ENCODE measurements at places on chromosomes 4 and X. TPM values are rescaled to one million over a fixed set of nuclear protein-coding genes. Genes with fewer than 3 reads are reported as not detected.

GRCh38 chr4:162274354-162274753, 110.6 kb upstream of the FSTL5 start:
- no peak for DNase-seq

DNA sequence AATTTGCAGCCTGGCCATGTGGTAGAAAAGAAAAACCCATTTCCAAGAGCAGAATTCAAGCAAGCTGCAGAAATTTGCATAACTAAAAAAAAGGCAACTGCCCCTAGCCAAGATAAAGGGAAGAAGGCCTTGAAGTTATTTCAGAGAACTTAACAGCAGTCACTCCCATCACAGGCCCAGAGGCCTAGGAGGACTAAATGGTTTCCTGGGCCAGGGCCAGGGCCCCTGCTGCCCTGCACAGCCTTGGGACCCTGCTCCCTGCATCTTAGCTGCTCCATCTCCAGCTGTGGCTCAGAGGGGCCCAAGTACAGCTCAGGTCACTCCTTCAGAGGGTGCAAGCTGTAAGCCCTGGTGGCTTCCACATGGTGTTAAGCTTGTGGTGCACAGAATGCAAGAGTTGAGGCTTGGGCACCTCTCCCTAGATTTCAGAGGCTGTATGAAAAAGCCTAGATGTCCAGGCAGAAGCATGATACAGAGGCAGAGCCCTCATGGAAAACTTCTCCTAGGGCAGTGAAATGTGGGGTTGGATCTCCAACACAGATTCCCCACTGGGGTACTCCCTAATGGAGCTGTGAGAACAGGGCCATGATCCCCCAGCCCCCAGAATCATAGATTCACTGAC, 6.7 kb upstream of the MID2 start:
- DNase-seq = no peak

DNA sequence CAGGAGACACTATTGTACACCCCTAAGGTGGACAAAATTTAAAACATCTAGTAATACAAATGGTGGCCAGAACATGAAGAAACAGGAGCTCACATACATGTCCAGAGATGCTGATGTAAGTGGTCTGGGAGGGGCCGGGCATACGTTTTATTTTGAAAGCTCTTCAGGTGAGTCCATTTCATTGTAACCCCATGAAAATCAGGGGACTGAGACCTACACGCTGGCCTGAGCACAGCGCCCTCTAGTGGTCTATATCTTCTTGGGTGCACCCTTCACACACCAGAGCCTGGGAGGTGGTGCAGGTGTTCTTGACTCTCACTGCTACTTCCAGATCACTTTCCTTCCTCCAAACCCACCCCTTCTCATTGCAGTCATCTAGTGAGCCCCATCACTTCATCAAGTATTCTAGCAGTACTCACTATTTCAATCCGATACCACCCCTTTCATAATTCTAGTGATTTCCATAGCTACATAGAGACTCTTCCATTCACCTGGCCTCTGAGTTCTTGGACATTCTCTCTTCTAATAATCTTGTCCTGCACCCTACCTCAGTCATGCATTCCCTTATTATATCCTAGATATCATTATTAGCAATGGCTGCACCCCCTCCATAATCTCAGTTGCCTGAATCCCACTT, 4.3 kb upstream of the TLR6 start:
- peak; percentile 74 for DNase-seq

GRCh38 chr4:122005064-122005755, 53.4 kb upstream of the TRPC3 start:
- no peak for DNase-seq

- no peak for DNase-seq
These were observed 123.6 kb downstream of the STAG2 start for GRCh38 chrX:124085063-124085462.

- no peak for DNase-seq
These were observed 90.7 kb downstream of the GEMIN8 start for GRCh38 chrX:13938829-13939530.

- no peak for DNase-seq
These were observed 85.4 kb upstream of the PACRGL start for GRCh38 chr4:20614816-20615215.

DNA sequence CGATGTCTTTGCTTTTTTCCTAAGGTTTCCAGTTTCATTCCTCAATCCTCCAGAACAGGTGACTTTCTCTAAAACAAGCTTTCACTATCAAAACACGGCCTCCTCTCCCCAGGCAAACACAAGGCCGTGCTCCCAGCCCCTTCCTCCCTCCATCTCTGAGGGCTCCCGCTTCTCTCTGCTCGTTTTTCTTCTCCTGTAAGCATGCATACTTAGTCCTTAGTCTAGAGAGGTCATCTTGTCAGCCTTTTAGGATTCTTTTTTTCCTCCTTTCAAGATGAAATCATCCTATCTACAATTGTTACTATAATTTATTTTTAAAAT, 18.7 kb downstream of the DCTD start:
- DNase-seq = no peak

DNA sequence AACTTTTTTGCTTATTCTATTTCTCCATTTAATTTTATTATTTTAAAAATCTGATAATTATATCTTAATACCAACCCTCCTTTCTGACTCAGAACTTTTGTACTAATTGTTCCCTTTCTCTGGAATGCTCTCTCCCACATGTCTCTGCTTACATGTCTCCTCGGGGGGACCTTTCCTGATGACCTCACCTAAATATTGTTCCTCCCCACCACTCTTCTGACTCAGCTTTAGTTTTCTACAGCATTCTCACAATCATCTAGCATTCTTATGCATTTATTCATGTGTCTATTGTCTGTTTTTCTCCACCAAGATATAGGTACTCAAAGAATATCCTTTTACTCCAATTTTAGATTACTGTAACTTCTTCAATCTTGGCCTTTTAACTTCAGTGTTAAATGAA, 128.7 kb downstream of the MSL3 start:
- no peak for DNase-seq

The MMRN1 gene
- total RNA-seq = 3.7 TPM

The PACRGL gene
- total RNA-seq = 8.2 TPM

The PAGE2 gene
- not detected for total RNA-seq

The HS3ST1 gene
- 1.4 TPM for total RNA-seq

The PLXNB3 gene
- 2.3 TPM for total RNA-seq

The NR0B1 gene
- not detected for total RNA-seq

Measured in Right ventricle myocardium inferior (tissue), 1 donor.